ENCODE measurements at places on chromosomes 3 and 15.

DNA sequence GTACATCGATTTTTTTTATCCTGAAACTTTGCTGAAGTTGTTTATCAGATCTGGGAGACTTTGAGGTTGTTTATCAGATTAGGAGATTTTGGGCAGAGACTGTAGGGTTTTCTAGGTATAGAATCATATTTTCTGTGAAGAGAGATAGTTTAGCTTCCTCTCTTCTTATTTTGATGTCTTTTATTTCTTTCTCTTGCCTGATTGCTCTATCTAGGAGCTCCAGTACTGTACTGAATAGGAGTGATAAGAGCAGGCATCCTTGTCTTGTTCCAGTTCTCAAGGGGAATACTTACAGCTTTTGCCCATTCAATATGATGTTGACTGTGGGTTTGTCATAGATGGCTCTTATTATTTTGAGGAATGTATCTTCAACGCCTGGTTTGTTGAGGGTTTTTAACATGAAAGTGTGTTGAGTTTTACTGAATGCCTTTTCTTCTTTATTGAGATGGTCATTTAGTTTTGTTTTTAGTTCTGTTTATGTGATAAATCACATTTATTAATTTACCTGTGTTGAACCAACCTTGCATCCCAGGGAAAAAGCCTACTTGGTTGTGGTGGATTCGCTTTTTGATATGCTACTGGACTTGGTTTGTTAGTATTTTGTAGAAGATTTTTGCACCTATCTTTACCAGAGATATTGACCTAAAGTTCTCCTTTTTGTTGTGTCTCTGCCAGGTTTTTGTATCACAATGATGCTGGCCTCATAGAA lies 14.9 kb upstream of the DNAAF4 start:
- DNase-seq, result no peak

DNA sequence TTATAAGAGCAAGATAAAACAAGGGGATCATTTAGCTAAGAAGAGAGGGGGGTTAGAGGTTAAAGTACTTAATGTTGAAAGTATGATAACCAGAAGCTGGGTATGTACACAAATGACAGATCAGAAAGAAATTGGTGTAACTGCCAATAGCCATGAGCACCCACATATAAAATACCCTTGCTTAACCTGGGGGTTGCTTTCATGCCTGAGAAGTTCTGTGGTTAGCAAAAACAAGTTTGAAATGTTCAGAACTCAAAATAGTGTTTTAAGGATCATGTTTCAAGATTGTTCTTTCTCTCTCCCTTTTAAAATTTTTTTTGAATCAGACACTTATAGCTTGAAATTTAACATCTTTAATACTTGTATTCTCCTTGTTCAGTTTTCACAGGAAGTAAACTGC lies 321.4 kb upstream of the GBE1 start:
- DNase-seq, result no peak

GRCh38 chr3:117150628-117151027 lies 441.0 kb downstream of the TUSC7 start:
- DNase-seq, result no peak

DNA sequence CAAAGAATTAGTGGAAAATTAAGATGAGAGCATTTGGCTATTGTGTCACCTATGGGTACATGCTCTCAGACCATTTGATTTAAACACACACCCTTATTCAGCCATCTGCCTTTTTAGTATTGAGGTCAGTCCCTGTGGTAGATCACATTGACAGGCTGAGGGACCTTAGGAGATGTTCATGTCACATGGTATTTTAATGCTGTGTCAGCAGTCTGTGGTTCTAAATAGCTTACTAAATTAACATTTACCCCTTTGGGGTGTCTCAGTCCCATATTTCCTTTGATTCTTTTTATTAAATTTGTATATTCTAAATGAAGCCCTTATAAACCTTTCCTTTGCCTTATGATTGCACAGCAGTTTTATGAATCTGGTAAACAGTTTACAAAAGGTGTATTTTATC lies 2.3 kb downstream of the RBM5 start:
- no peak for DNase-seq

DNA sequence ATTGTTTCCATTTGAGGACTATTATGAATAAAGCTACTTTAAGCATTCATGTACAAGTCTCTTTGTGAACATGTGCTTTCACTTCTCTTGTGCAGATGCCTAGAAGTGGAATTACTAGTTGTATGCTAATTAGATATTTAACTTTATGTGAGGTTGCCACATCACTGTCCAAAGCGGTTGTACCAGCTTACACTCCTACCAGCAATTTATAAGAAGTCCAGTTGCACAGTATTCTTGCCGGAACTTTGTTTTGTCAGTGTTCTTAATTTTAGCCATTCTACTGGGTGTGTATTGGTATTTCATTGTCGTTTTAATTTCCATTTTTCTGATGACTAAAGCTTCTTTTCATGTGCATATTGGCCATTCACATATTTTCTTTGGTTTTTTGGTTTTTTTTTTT lies 29.1 kb downstream of the SEMA3G start:
- no peak for DNase-seq

DNA sequence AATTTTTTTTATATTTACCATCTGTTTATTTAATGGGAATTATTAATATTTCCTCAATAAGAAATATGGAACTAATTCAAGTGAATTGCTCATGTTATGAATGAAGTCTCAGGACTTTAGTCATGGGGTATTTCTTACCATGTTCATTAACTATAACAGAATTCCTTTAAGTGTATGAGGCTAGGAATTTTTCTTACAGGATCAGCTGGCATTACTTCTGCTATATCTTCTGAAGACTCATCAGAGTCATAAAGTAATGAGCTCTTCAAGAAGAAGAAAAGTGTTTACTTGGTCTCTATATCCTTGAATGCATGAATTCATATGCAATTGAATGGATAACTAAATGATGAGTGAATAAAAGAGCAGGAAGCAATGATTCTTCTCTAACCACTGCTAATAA lies 486.8 kb upstream of the THBS1 start:
- DNase-seq, result no peak

- no peak for DNase-seq
Observed at GRCh38 chr15:100308213-100308600, 33.6 kb downstream of the ADAMTS17 start.

DNA sequence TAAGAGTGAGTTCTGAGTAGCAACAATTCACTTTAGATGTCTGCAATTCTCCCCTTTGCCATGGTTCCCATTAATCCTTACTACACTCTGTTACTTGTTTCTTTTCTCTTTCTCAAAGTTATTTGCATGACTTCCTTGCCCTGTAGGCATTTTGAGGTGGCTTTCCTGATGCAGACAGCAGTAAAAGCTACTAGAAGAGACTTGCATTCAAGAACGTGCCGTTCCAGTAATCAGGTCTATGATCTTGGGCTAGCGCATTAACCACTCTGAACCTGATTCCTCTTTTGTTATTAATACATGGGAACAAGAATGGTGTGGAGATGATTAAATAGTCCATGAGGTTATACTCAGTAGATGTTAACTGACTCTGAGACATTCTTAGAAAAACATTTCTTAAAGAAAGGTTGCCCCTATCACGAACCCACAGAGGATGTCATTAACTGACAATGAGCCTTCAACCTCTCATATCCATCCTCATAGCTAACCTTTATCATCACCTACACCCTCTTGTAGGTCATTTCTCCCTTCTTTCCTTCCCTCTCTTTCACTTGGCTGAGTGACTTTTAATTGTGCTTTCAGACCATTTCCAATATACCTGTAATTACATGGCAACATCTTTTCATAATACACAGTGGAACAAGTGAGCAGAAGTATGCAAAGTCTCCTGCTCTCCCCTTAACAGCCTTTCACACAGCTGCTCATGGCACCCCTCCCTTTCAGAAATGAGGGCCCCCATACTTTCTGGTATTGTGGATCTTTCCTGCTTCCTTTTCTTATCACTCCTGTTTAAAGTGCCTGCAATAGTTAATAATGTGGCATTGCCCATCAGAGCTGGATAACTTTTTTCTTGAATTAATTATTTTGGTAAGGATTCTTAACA lies 175.9 kb downstream of the CHST2 start:
- DNase-seq, result no peak

DNA sequence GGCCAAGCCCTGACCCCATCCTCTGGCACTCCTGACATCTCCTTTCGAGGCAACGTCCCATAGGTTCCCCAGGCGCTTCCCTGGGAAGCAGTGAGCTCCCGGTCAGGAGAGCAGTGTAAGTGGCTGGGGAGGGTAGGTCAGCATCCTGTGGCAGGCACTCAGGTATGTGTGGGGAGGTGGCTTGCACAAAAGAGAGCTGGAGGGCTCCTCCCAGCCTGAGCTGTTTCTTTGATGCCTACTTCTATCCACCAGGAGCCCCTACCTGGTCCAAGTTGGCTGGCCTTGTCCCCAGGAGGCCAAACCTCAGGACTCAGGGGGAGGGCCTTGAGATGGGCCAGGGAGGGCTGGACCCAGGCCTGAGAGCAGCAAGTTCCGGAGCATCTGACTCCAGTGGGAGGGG lies 31.7 kb upstream of the LINGO1 start:
- DNase-seq, result no peak

- DNase-seq, result no peak
Observed at GRCh38 chr15:29988701-29989100, 94.1 kb upstream of the GOLGA8J start.

DNA sequence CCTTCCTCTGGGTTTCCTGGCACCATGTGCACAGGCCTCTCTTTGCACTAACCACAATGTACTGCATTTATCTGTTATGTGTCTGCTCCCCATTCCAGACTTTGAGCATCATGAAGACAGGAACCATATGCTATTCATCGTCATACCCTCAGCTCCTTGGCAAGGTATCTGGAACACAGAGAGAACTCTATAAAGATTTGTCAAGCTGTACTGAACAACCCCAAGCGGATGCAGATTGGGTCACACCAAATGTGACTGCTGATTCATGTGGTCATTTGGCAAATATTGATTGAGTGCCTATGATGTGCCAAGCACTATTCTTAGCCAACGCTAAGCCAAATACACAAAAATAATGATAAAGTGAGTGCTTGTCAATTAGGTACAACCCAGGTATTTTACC lies 7.5 kb upstream of the MEGF11 start:
- no peak for DNase-seq

- DNase-seq, result no peak
Observed at GRCh38 chr15:63241316-63241715, 36.1 kb upstream of the APH1B start.

Measured in NCI-H187 treated with DMSO at 0.1 percent for 48 hours (cell line).